ENCODE measurements at places on chromosomes 16 and 17.
A peak's percentile ranks its signal among the peaks of the same experiment; 100 is the strongest.

- DNase-seq: no peak
Measured at GRCh38 chr16:51807551-51807950, 656.5 kb upstream of the SALL1 start.

GRCh38 chr16:65981057-65981456 lies 385.4 kb upstream of the CDH5 start:
- no peak for DNase-seq

- no peak for DNase-seq
Measured at GRCh38 chr17:19263641-19264051, 26.5 kb downstream of the EPN2 start.

- no peak for DNase-seq
Measured at GRCh38 chr17:34354637-34355036, 1.6 kb upstream of the CCL13 start.

DNA sequence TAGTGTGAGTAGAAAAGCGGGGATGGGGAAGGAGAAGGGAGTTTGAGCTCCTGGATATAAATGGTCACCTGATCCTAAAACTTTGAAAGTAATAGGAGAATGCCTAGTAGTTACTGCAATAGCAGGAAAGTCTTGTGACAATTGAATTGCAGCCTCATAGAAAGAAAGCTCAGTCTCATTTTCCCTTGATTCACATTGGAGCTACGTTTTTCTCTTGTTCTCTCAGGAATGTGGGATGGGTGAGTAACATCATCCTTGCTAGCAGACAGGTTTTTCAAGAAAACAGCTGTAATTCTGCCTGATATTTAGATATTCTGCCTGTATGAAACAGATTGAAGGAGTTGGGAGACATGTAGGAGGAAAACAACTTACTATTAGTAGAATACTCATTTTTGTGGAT lies 25.3 kb downstream of the SF3B3 start:
- no peak for DNase-seq

GRCh38 chr17:9104370-9105041 lies 83.2 kb downstream of the NTN1 start:
- no peak for DNase-seq

GRCh38 chr17:69954241-69954925 lies 120.6 kb upstream of the KCNJ16 start:
- no peak for DNase-seq

DNA sequence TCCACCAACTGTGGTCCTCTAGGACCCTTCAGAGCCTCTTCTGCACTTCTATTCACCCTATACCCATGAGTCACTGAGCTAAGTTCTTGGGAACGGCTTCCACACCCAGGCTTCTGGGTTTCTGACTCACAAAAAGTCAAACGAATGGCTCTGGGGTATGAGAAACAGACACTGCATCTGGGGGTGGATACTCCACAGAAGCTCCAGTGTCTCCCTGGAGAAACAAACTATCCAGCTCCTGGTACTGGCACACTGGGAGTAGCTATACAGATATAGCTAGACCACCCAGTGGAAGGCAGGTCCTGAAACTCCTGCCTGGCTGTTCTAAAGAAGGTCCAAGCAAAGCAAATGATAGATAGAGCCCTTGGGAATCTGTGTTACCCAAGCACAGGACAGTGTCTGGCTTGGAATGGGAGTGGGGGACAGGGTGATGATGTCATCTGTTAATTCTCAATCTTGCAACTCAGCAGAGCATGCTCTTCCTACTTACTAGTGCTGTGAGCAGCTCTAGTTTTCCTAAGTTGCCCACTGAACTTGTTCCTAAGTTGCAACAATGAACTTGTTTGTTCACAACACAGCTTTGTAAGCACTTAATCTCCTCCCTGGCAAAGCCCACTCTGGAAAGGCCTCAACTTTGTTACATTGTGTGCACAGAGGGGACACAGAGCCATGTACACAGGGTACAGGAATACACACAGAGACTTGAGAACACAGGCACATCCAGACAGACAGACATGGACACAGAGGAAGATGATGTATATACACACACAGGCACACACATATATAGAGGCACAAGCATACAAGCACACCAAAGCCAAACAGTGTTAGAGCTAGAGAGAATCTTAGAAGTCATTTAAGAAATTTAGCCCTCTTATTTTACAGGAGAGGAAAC lies 6.7 kb downstream of the MMP28 start:
- no peak for DNase-seq

DNA sequence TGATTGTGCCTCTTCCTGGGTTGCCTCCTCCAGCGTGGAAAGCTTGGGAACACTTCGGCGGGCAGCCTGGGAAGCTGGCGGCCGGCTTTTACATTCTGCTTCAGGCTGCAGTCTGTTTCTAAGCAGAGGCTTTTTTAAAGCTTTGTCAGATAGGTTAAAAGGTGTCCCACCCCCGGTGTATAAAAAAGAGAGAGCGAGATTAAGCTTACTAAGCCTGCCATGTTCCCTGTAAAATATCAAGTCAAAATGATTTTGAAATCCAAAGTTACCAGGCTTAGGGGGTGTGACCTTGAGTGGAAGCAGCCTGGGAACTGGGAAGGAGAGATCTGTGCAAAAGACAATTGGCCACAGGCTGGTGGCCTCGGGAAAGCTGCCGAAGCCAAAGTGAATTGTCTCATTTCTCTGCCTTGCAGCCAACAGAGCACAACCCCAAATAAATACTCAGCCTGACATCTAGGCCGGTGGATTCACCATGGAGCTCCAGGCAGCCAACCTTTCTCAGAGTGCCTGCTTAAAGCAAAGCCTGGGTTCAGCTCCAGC lies 254.5 kb downstream of the FTO start:
- DNase-seq: no peak

DNA sequence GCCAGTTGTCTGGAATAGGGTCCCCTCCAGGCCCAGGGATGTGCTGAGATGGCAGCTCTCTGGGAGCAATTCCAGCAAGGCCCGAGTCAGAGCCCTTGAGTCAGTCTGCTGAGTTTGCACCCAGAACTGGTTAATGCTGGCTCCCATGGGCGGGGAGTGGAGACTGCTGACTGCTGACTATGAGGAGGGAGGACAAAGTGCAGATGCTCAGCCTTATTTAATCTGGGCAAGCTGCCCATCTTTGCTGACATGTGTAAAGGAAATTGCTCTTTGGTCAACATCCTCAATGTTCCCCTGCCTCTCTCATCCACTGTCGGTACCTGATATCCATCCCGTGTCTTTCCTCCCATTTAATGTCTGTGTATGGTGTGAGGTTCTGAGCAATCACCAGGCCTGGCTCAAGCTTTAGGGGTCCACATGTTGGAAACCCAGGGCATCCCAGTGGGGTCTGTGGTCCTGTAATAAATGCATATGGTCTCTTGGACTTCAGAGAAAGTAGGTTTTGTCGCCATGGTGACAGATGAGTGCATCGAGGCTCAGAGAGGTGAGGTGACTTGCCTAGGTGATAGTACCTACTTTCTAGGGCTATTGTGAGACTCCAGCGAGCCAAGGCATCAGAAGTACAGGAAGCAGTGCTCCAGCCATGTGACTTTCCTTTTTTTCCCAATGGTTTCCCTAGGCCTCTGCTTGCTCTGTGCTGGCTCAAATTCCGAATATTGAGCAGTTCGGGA lies 20.0 kb upstream of the RNF135 start:
- peak; percentile 29 for DNase-seq

DNA sequence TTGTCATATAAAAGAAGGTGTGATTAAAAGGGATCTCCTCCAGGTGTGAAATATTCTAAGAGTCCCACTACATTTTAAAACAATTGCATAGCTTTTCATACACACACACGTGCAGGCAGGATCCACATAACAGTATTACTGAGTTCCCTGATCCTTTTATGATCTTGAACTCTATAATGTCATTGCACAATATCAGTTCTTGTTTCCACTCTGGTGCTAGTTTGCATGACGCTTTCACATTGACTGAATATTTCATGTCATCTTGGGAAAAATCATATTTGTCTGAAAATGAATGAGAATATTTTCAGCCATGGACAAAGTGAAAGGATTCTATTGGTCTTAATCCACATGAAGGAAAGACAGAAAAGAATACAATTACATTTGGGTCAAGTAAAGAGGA lies 703.8 kb downstream of the CDH8 start:
- no peak for DNase-seq

GRCh38 chr16:22373662-22374310 lies 633 bp downstream of the CDR2 start:
- DNase-seq: no peak

DNA sequence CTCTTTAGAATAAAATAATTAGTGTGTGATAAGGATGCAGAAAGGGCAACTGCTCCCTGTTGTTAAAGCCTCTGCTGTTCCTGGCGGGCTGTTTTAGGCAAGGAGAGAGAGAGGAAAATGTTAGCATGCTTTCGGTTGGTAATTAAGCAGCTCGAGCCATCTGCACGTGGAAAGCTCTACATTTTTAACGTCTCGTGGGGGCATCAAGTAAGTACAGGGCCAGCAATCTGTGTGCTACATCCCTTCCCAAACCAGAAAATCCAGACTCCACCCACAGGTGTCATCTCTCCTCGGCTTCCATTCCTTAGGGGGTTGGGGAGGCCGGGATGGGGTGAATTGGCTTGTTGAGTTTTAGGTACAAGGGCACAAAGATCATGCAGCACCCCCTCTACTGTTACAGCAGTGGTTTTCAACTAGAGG lies 62.4 kb upstream of the MARCHF10 start:
- DNase-seq: no peak

GRCh38 chr17:48752399-48753288 lies 24.1 kb upstream of the HOXB13 start:
- no peak for DNase-seq

DNA sequence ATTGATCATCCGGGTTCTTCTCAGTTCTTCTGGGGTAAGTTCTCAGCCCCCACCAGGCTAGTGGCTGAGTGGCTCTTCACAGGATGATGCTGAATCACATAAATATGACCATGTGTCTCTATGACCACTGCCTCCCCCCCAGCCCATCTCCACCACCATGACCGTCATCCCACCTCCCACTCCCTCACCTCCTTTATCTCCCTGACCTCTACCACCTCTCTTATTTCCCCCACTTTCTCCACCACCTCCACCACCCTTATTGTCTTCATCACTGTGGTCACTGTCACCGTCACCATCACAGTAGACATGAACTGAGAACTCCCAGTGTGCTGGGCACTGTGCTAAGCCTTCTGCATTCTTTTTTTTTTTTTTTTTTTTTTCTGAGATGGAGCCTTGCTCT lies 32.5 kb downstream of the RGS9 start:
- no peak for DNase-seq

GRCh38 chr17:73163043-73163442 lies 1.8 kb upstream of the SSTR2 start:
- no peak for DNase-seq

- DNase-seq: no peak
Measured at GRCh38 chr17:48795444-48796162, 21.4 kb downstream of the TTLL6 start.

GRCh38 chr17:38547444-38547843 lies 58.3 kb downstream of the SRCIN1 start:
- DNase-seq: no peak

- no peak for DNase-seq
Measured at GRCh38 chr17:14101976-14102375, 32.7 kb downstream of the COX10 start.

DNA sequence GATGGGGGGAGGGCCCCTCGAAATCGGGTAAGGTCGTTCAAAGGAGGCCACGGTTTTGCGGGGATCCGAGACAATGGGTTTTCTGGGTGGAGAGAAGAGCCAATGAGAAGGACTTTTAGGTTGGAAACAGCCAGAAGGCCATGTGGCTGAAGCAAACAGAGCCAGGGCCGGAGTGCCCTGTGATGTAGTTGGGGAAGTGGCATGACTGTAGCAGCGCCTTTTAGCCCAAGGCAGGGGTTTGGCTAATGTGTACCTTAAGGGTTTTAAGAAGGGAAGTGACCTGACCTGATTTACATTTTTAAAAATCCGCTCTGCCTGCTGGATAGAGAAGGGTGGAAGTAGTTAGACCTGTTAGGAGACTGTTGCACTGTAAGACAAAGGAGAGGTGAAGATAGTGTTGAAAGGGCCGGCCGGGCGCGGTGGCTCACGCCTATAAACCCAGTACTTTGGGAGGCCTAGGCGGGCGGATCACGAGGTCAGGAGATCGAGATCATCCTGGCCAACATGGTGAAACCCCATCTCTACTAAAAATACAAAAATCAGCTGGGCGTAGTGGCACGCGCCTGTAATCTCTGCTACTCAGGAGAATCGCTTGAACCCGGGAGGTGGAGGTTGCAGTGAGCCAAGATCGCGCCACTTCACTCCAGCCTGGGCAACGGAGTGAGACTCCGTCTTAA lies 1.0 kb downstream of the LYRM1 start:
- DNase-seq: no peak

GRCh38 chr16:72125635-72126428 lies 32.2 kb downstream of the DHX38 start:
- no peak for DNase-seq

DNA sequence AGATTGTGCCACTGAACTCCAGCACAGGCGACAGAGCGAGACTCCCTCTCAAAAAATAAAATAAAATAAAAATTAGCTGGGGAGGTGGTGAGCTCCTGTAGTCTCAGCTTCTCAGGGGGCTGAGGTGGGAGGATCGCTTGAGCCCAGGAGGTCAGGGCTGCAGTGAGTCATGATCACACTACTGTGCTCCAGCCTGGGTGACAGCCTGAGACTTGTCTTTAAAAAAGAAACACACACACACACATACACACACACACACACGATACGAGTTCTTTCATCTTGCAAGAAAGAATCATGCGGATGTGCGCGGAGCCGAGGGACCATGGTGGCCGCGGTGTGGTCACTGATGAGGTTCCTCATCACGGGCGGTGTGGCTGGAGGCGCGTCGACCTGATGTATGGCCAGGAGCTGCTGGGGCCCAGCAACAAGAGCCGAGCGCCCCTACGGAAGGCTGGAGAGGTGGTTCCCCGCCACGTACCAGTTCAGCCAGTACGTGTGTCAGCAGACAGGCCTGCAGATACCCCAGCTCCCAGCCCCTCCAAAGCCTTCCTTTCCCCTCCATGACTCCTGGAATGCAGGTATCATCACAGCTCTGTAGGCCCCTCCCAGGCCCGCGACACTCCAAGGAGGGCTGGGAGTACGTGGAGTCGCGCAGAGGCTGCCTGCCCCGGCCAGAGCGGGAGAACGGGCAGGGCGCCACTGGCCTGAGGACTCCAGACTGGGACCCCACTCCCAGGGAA lies 20.7 kb downstream of the NXN start:
- DNase-seq: no peak

DNA sequence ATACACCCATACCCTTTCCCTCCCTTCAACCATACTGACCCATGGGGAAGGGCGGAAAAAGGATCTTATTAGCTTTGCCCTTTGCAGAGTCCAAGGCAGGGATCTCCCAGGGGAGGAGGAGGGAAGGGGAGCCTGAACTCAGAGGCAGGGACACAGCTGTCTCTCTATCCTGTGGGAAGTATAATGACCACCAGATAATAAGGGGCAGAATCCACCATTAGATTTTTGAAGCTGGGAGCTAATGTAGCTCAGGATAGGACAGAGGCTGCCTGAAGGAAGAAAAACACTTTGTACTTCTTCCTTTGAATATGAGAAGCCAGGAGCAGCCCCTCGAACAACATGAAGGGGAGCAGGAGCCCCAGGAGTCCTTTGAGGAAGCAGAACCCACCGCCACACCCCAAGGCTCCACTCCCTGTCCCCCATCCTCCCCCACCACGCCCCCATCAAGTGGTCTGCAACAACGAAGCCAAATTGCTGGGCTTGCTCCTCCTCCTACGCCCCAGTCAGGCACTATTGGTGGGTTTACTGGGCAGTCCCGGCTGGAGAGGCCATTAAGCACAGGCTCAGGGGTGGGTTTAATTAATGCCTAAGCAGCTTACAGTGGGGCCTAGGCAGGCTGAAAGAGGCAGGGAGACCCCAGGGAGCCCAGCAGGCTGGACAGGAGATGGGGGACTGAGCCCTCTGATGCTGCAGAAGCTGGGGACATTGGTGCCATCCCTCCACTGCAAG lies 5.3 kb downstream of the MPP2 start:
- DNase-seq: no peak

All from NCI-H1930 (cell line).